Left lung (tissue), 14 donors: ENCODE measurements at places on chromosomes 4 and X. TPM values are rescaled to one million over a fixed set of nuclear protein-coding genes. Genes with fewer than 3 reads are reported as not detected.

- no peaks in the 10 kb centered on the region for H3K4me1 ChIP-seq
- no peak for DNase-seq
- H3K27me3 ChIP-seq, result no peaks in the 10 kb centered on the region
- no peaks in the 10 kb centered on the region for H3K36me3 ChIP-seq
- H3K27ac ChIP-seq, result no peak overlapping the region
These were observed 921.8 kb upstream of the INTU start for GRCh38 chr4:126710935-126711334.

- no peak for DNase-seq
- H3K27me3 ChIP-seq, result no peaks in the 10 kb centered on the region
- H3K4me1 ChIP-seq, result no peaks in the 10 kb centered on the region
- no peaks in the 10 kb centered on the region for H3K36me3 ChIP-seq
These were observed 727.7 kb downstream of the DMD start for GRCh38 chrX:32483534-32484136.

- no peak overlapping the region for H3K27ac ChIP-seq
- no peaks in the 10 kb centered on the region for H3K36me3 ChIP-seq
- no peaks in the 10 kb centered on the region for H3K27me3 ChIP-seq
- DNase-seq, result peak; percentile 25
- H3K4me1 ChIP-seq, result no peaks in the 10 kb centered on the region
These were observed 134.3 kb downstream of the AMELX start for GRCh38 chrX:11427453-11428071.

DNA sequence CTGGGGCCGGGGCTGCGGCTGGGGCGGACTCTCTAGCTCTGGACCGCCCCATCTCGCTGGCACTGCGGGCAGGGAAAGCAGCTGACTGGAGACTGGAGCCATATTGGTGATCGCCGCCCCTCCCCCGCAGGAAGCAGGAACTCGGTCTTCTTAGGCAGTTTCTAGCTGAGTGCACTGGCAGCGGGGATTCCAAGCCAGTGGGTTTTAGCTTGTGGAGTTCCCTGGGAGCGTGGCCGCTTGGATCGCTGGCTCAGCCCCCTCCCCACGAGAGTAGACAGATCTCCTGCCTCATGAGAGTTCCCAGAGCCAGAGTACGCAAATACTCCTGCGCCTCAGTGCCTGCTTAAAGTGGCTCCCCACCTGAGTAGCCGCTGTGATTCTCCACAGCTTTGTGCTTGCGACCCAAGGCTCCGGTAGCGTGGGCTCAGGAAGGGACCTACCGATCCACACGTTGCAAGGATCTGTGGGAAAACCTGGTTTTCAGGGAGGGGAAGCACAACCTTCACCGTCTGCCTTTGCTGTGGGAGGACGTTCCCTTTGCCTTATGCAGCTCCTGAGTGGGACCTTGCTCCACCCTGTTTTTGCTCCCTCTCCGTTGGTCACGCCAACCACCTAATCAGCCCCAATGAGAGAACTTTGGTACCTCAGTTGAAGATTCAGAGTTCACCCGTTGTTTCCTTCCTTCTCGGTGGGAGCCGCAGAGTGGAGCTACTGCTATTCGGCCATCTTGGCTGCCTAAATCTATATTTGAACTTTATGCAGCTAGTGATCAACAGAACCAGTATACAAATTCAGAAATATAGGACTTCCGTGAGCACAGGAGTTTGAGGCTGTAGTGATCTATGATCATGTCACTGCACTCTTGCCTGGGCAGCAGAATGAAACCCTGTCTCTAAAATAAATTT is 803.9 kb upstream of the PCDH10 start:
- no peaks in the 10 kb centered on the region for H3K36me3 ChIP-seq
- H3K4me1 ChIP-seq, result no peaks in the 10 kb centered on the region
- no peak overlapping the region for H3K27ac ChIP-seq
- no peaks in the 10 kb centered on the region for H3K27me3 ChIP-seq
- no peak overlapping the region for H3K4me3 ChIP-seq

DNA sequence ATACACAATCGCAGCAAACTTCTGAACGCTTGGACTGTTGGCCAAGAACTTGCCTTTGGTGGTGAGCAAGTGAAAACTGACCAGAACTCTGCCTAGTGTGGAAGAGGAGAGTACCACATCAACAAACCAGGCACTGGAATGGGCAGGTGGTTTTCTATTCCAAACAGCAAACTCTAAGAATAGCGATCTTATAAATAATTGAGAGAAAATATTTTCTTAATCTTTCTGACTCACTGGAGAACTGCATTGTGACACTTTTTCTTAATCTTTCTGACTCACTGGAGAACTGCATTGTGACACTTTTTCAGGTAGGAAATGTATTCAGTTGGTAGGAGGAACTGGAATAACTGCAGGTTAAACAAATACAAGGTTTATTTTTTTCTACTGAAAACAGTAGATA is 57.0 kb upstream of the SORBS2 start:
- DNase-seq, result no peak
- no peaks in the 10 kb centered on the region for H3K36me3 ChIP-seq
- no peak overlapping the region for H3K27ac ChIP-seq
- H3K4me3 ChIP-seq, result no peak overlapping the region
- H3K27me3 ChIP-seq, result no peaks in the 10 kb centered on the region
- H3K4me1 ChIP-seq, result no peaks in the 10 kb centered on the region

GRCh38 chrX:149979126-149979644 is 40.9 kb upstream of the EOLA2 start:
- no peak for DNase-seq
- H3K4me1 ChIP-seq, result no peaks in the 10 kb centered on the region
- H3K4me3 ChIP-seq, result no peak overlapping the region
- H3K27ac ChIP-seq, result no peak overlapping the region
- no peaks in the 10 kb centered on the region for H3K36me3 ChIP-seq

DNA sequence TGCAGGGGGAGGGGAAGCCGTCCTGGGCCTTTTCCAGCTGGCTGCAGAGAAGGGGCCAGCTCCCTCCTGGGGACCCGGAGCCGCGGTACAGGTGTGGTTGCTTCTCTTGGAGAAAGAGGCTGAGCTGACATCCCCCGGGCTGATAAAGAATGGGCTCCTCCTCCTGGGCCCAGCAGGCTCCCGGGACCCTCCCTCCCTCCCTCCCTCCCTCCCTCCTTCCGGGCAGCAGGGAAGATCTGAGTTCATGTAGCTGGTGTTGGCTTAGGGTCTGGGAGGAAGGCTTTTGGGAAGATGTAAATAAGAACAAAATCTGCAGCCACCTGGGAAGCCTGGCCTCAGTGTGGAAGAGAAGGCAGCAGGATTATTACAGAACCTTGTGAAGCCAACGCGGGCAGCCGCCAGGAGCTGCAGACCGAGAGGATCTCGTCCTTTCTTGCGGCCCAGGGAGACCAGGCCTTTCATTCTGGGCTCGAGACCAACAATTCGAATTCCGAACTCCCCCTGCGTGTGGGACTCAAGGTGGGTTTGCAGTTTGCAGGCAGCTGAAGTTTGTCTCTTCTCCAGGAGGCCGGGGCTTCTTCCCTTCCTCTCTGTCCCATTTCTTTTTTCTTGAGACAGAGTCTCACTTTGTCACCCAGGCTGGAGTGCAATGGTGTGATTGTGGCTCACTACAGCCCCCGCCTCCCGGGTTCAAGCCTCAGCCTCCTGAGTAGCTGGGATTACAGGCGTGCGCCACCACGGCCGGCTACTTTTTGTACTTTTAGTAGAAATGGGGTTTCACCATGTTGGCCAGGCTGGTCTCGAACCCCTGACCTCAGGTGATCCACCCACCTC is at the start of gene PLCXD1:
TSS of gene PLCXD1 (plus strand) at position 216 of the 834 bp plus-strand sequence. CDS start 2,807 bp downstream, outside the sequence.
- no peak within 1 kb of the TSS for H3K27ac ChIP-seq
- peaks cover 18% of the 10 kb centered on the region for H3K36me3 ChIP-seq
- no peak for DNase-seq
- no peak within 1 kb of the TSS for H3K4me3 ChIP-seq
- peaks cover 6% of the 10 kb centered on the region for H3K4me1 ChIP-seq

Gene BGN
- 200 TPM for total RNA-seq

Gene ENPEP
- 8.5 TPM for total RNA-seq
